ENCODE measurements at places on chromosomes 1 and 21. TPM values are rescaled to one million over a fixed set of nuclear protein-coding genes. Genes with fewer than 3 reads are reported as not detected.

GRCh38 chr21:25568246-25568645, 39.0 kb downstream of the MRPL39 start:
- DNase-seq, result no peak

GRCh38 chr1:94726981-94727685, 93.0 kb upstream of the SLC44A3 start:
- no peak for DNase-seq

- no peak for DNase-seq
Measured at GRCh38 chr21:33236766-33237165, 7.0 kb downstream of the IFNAR2 start.

DNA sequence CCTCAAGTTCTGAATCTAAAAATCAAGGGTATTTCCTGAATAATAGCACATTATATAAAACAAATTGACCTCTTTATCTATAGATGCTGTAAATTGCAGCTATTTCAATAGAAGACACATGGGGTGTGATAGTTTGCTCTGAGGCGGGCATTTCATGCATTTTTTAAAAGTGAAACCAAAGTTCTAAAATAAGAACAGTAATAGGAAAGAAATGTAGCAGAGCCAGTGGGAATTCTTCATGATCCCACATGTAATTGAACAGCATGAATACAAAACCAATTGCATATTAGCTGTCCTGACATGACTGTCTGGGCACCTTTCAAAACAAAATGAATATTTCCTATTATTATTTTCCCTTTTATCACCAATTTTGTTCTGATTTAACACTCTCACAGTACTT, 85.0 kb downstream of the RGS21 start:
- no peak for DNase-seq

FMO1 gene
- 0.18 TPM for total RNA-seq

- DNase-seq, result no peak
Measured at GRCh38 chr1:40042341-40042740, 1.8 kb downstream of the CAP1 start.

DNA sequence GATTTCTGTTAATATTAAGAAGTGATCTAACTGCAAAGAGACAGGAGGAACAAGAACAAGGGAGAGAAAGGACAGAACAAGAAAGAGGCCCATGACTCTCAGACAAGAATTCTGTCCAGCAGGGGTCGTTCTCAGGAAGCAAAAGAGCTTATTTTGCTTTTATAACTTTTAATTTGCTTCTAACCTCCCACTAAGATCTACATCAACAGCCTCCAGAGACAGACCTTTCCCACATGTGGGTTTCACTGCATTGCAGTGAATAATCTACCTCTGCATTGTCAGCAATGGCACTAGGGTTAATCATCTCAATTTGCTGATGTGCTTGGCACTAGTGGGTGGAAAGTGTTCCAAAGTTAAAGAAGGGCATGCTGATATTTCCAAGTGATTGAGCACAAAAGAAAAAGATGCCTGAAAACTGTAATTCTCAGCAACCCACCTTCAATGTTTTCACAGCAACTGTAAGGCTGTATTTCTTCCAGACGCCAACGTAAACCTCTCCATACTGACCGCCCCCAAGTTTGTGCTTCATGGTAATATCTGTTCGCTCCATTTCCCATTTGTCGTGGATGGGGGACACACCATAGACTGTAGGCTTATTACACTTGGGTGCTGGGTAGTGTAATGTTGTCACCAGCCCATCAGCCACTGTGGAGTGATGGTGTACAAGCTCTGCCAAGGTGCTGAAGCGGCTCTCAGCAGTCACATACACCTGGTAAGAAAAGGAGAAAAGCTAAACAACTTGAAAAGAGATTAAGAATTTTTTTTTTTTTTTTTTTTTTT, 39.5 kb downstream of the TOR3A start:
- DNase-seq, result no peak

SLC1A7 gene
- total RNA-seq, result not detected

IGSF9 gene
- total RNA-seq, result 13.8 TPM

DNA sequence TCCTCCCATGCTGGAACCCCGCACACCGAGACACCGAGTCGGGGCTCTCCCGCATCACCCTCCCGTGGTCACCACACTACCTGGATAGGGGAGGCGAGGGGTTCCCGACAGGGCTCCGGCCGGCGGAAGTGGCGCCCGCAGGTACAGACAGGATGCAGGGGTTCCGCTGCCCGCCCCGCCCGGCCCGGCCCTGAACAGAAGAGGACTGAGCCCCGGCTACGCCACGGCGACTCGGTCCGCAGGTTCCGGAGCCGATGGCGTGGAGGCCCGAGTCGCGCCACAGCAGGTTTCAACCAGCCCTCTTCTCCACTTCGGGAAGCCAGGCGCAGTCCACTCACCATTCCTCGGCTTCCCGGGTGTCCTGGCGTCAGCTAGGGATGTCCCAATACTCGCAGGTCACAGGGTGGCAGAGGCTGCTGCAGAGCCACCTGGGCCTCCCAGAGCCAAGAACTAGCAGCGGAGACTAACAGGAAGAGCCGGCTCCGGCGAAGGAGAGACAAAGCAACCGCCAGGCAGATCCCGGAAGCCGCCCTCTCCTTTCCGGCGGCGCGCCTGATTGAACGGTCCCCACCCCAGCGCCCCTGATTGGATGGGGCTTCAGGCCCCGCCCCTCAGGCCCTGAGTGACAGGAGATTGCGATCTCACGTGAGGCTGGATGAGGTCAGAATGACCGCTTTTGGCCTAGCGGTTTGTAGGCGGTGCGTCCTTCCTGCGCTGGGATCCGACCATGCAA, at the start of gene ZNF669:
Gene ZNF669, minus strand, starts transcription at position 498 of the 733 bp plus-strand sequence. Its CDS starts 157 bp downstream, at position 341.
- DNase-seq, result peak; percentile 97

- DNase-seq, result no peak
Measured at GRCh38 chr1:53738205-53739108, 507 bp downstream of the GLIS1 start.

DNA sequence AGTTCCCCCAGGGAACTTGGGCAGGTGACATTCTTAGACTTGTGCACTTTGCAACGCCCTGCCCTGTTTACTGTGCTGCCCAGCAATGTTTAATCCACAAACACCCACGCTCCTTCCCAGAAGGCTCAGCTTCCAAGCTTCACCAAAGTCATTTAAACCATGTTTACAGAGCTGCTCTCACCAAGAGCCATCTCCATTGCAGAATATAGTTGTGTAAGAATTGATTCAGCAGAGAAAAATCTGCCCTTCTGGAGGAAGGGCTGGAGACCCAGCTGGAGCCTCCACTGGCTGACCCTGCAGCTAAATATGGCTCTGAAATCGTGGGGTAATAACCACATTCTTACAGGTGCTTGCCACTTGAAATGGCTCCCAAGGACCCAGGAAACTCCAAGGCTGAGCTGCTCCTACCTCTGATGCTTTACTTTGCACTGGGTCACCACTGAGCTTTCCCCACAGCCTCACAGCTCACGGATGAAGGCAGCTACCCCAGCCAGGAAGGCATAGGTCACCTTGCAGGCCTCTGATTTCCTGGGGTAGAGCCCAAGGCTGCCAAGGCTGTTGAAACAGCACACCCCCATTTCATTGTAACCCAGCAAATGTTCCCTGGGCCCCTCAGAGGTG, 8.7 kb downstream of the CAPN2 start:
- DNase-seq, result no peak

SMYD2 gene
- 48.8 TPM for total RNA-seq

GRCh38 chr1:51709951-51710350, 93.1 kb downstream of the OSBPL9 start:
- DNase-seq, result no peak

TMEM59 gene
- 366 TPM for total RNA-seq

DNA sequence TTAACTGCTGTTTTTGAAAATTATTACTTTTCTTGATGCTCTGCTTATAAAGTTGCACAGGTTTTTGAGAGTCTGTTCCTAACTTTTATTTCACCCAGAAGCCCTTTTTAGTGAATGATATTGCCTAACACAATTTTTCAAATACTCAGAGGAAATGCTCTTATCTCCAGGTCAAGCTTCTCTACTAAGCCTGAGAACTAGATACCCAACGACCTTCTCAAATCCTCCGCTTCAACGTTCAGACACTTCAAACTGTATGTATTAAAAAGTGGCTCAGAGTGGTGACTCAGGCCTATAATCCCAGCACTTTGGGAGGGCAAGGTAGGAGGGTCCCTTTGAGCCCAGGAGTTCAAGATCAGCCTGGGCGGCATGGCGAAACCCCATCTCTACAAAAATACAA, 88.5 kb downstream of the ASH1L start:
- DNase-seq, result no peak

CA6 gene
- total RNA-seq, result not detected

GRCh38 chr1:208559597-208560329, 315.6 kb upstream of the PLXNA2 start:
- DNase-seq, result no peak

- no peak for DNase-seq
Measured at GRCh38 chr21:46100906-46101305, 3.0 kb downstream of the COL6A2 start.

DNA sequence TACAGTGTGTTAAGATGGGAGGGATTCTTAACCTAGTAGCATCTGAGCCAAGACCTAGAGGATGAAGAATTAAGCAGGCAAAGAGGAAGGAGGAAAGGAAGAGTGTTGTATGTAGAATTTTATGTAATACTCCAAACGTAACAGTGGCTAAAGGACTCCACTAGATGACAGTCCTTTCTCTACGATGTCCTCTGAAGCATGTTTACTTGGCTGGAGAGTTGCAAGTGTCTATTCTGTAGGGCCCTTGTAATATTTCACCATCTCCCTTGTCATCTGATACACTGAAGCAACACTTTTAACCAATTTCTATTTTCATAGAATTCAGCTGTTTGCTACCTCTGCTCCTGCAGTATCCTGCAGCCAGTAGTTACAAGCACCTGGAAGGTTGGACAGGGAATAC, 2.2 kb upstream of the YBX1 start:
- DNase-seq, result no peak

- DNase-seq, result no peak
Measured at GRCh38 chr1:178506177-178506576, 6.7 kb upstream of the TEX35 start.

DNA sequence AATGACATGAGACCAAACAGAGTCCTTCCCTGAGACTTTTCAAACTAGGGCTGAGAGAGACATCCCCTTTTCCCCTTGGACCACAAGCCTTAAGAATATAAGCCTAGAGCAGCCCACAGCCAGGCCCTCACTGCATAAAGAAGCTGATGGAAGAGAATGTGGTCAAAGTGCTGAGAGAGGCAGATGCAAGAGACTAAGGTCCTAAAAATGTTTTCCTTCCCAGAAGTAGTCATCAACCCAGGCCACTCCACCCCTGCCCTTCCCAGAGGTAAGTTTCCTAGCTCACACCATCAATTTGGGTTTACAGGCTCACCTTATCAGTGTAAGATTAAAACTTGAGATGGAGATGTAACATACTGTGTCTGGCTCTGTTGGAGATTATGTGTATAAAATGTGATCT, 58.2 kb downstream of the BCAR3 start:
- no peak for DNase-seq

Data from ureter (tissue), 1 donor.